Thymus (tissue), 14 donors: ENCODE measurements at places on chromosomes 2 and 18.
A peak's percentile ranks its signal among the peaks of the same experiment; 100 is the strongest.

DNA sequence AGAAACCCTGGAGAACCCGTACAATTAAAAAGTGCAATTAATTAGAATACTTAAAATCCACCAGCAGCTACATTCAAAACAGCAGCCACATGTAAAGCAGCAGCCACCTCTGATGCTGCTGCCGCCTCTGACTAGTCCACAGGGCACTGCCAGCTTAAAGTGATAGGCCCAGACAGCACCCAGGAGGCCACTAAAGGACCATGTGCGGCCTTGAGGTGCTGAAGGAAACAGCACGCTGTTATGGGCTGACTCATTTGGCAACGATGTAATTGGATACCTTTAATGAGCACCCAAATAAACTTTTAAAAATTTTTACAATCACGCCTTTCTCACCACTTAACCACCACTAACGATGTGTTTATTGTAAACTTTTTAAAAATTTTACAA is 209.3 kb upstream of the NCKAP5 start:
- no peaks in the 10 kb centered on the region for H3K27me3 ChIP-seq
- no peak overlapping the region for H3K27ac ChIP-seq
- no peaks in the 10 kb centered on the region for H3K4me1 ChIP-seq
- no peaks in the 10 kb centered on the region for H3K36me3 ChIP-seq
- no peak for DNase-seq

DNA sequence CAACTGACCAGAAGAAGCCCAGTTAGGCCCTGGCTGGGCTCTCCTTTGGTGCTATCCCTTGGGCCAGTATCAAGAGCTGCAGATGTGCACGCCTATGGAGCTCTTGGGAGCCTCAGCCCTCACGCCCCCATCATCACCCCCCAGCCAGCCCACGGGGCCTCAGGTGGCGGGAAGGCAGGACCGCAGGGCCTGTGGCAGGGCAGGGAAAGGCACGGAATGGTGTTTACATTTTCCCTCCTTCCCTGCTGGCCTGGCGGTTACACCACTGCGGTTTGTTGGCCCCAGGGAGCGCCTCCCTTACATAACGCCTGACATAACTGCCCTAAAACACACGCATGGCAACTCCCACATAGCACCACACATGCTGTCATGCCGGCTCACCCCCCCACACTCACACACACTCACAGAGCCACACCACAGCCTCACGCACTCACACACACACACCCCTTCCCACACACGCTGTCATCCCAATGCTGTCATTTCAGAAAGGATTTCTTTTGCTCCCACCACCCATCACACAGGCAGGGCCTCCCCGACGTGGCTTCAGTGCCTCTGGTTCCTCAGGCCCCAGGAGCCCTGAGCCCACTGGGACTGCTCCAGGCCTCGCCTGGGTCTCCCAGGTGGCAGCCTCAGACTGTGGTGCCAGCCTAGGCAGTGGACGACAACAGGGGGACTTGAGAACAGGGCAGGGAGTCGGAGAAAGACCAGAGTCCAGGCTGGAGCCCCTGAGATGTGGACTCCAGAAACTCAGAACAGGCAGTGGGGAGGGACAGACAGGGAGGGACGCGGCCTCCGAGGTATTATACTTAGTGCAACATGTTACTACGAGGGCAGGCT is 15.7 kb downstream of the ZFP36L2 start:
- peak overlapping the region; percentile 74 for H3K27ac ChIP-seq
- H3K4me3 ChIP-seq, result no peak overlapping the region

- no peaks in the 10 kb centered on the region for H3K27me3 ChIP-seq
- peaks cover 8% of the 10 kb centered on the region for H3K4me1 ChIP-seq
- H3K4me3 ChIP-seq, result peak overlapping the region; percentile 46
- peaks cover 4% of the 10 kb centered on the region for H3K36me3 ChIP-seq
- no peak overlapping the region for H3K27ac ChIP-seq
Measured at GRCh38 chr2:160269365-160269764, 69.3 kb upstream of the ITGB6 start.

DNA sequence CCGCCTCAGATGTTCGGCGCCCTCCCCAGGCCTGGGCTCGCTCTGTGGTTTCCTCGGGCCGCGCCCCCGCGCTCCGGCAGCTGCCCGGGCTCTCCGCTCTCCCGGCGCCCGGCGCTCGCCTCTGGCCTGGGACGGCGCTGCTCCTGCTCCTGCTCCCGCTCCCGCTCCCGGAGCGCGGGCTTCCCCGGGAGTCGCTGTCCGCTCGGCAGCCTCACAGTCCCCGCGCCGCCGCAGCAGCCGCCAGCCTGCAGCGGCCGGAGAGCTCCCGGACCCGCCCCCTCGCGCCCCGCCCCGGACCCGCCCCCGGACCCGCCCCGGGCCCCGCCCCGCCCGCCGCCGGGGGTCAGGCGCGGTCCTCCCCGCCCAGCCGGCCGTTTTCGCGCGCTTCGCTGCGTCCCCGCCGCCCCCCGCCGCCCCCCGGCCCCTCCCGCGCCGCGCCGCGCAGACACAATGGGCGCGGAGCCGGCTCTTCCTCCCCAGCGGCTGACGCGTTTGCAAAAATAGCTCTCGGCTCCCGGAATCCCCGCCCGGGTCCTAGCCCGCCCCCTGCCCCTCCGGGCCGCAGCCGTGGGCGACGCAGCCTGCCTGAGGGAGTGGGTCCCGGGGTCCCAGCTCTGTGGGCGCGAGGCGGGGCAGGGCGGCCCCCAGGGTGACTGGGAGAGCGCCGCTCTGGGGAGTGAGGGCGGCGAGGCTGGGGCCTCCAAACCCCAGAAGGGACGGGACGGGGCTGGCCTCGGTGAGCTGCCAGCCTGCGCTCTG is at the start of gene ARL4C:
Gene ARL4C (minus strand): TSS at position 247 of the 759 bp plus-strand sequence. CDS start 495 bp downstream, outside the sequence.
- H3K27me3 ChIP-seq, result no peaks in the 10 kb centered on the region
- peaks cover 5% of the 10 kb centered on the region for H3K4me1 ChIP-seq
- DNase-seq, result peak; percentile 58
- H3K27ac ChIP-seq, result peak within 1 kb of the TSS; percentile 90
- peak within 1 kb of the TSS; percentile 92 for H3K4me3 ChIP-seq

DNA sequence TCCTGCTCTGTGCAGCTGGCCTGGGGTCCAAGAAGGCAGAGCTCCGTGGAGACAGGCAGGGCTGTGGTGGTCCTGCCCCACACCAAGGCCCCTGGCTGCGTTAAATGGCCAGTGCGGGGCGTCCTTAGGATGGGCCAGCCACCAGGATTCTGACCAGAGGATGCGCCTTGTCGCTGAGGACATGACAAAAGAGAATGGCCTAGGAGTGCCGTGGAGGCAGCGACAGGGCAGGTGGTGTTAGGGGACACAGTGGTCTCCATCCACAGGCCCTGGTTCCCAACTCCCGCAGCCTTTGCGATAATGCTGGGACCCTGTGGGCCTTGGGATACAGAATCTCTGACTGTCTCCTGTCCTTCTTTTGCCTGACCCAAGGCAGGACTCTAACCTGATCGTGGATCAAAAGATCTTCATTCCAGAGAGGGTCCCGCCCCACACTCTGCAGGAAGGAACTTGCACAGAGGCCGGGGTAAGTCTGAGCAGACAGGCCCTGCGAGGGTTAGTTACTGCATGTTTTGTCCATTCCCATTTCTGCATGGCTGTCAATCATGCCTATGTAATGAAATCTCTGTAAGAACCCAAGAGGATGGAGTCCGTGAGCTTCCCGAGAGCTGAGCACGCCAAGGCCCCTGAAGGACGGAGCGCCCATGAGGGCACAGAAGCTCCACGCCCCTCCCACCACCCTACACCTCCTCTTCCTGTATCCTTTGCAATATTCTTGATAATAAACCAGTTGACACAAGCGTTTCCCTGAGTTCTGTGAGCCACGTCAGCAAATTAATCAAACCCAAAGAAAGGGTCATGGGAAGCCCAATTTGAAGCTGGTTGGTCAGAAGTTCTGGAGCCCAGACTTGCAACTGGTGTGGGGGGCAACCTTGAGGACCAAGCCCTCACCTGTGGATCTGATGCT is 251.5 kb upstream of the SALL3 start:
- no peak overlapping the region for H3K4me3 ChIP-seq
- no peaks in the 10 kb centered on the region for H3K36me3 ChIP-seq
- H3K27me3 ChIP-seq, result peaks cover 2% of the 10 kb centered on the region
- no peak for DNase-seq
- no peaks in the 10 kb centered on the region for H3K4me1 ChIP-seq
